Aortic smooth muscle cell (primary cell): ENCODE measurements at places on chromosomes 7 and 10. TPM values are rescaled to one million over a fixed set of nuclear protein-coding genes. Genes with fewer than 3 reads are reported as not detected.

The GRM3 gene
- total RNA-seq: not detected in 2 replicates

The ERVW-1 gene
- not detected in 2 replicates for total RNA-seq

The GLRX3 gene
- total RNA-seq: 71.2 and 73.5 TPM in 2 replicates

The MAD1L1 gene
- 46.9 and 54.4 TPM in 2 replicates for total RNA-seq

The ASB4 gene
- not detected in 2 replicates for total RNA-seq

The CDHR1 gene
- total RNA-seq: not detected in 2 replicates

The ENKUR gene
- 0.25 and 0.26 TPM in 2 replicates for total RNA-seq

The TBATA gene
- not detected in 2 replicates for total RNA-seq

The CUTC gene
- 12.2 and 14.7 TPM in 2 replicates for total RNA-seq

The WIPF3 gene
- total RNA-seq: 0.06 TPM in 1 of 2 replicates, not detected in the other

The SORBS1 gene
- 1.5 and 3.3 TPM in 2 replicates for total RNA-seq

The TBRG4 gene
- total RNA-seq: 39.3 and 57.9 TPM in 2 replicates

The ST8SIA6 gene
- total RNA-seq: not detected in 2 replicates

The SMKR1 gene
- not detected in 2 replicates for total RNA-seq

The DUS4L gene
- total RNA-seq: 4.8 and 7.2 TPM in 2 replicates

The FEZF1 gene
- not detected in 2 replicates for total RNA-seq

The SFTPD gene
- not detected in 2 replicates for total RNA-seq

The OPTN gene
- total RNA-seq: 125 and 160 TPM in 2 replicates

The GARIN1A gene
- total RNA-seq: 0.92 and 1.6 TPM in 2 replicates

The CTBP2 gene
- total RNA-seq: 51.7 and 64.5 TPM in 2 replicates

The GJD4 gene
- not detected in 2 replicates for total RNA-seq

The SLC29A4 gene
- total RNA-seq: 0.40 and 0.75 TPM in 2 replicates

The CYP2C18 gene
- total RNA-seq: not detected in 2 replicates

The FAM237B gene
- total RNA-seq: not detected in 2 replicates

The WDR86 gene
- 0.06 and 0.26 TPM in 2 replicates for total RNA-seq

The PNLIPRP2 gene
- total RNA-seq: not detected in 2 replicates

The SLC18A2 gene
- total RNA-seq: not detected in 2 replicates

The NT5C2 gene
- 82.0 and 103 TPM in 2 replicates for total RNA-seq

The ANKRD22 gene
- 0.06 and 0.13 TPM in 2 replicates for total RNA-seq

The GATAD1 gene
- 16.1 and 23.1 TPM in 2 replicates for total RNA-seq

The NKX1-2 gene
- not detected in 2 replicates for total RNA-seq

The MMD2 gene
- total RNA-seq: not detected in 2 replicates

The OR2A42 gene
- 0.06 TPM in 1 of 2 replicates, not detected in the other for total RNA-seq

The TMEM236 gene
- 0.06 TPM in 1 of 2 replicates, not detected in the other for total RNA-seq

The AKR1E2 gene
- 5.0 and 5.4 TPM in 2 replicates for total RNA-seq

The BEND7 gene
- 2.7 and 2.9 TPM in 2 replicates for total RNA-seq

The PTPRE gene
- total RNA-seq: 1.7 and 3.8 TPM in 2 replicates

The SGMS1 gene
- total RNA-seq: 51.7 and 59.2 TPM in 2 replicates

The A1CF gene
- total RNA-seq: not detected in 2 replicates

The CNNM1 gene
- under 0.01 TPM in 1 of 2 replicates, not detected in the other for total RNA-seq

The MRLN gene
- 0.12 TPM in 1 of 2 replicates, not detected in the other for total RNA-seq

The NANOS1 gene
- 1.1 and 1.2 TPM in 2 replicates for total RNA-seq

The ATOH7 gene
- total RNA-seq: under 0.01 TPM in 1 of 2 replicates, not detected in the other

The GIMAP4 gene
- 0.13 and 0.81 TPM in 2 replicates for total RNA-seq

The TOMM7 gene
- 191 and 217 TPM in 2 replicates for total RNA-seq

The PDSS1 gene
- total RNA-seq: 2.9 and 6.9 TPM in 2 replicates
